Endothelial cell (in vitro differentiated cells): ENCODE measurements at places on chromosomes 6 and 20. TPM values are rescaled to one million over a fixed set of nuclear protein-coding genes. Genes with fewer than 3 reads are reported as not detected.

GRCh38 chr20:49659056-49659455, 54.6 kb downstream of the B4GALT5 start:
- H3K27me3 ChIP-seq = peaks cover 9% of the 10 kb centered on the region
- no peak overlapping the region for H3K27ac ChIP-seq
- H3K36me3 ChIP-seq = peaks cover 28% of the 10 kb centered on the region
- H3K4me1 ChIP-seq = peaks cover 36% of the 10 kb centered on the region
- no peak for DNase-seq
- H3K4me3 ChIP-seq = no peak overlapping the region

DNA sequence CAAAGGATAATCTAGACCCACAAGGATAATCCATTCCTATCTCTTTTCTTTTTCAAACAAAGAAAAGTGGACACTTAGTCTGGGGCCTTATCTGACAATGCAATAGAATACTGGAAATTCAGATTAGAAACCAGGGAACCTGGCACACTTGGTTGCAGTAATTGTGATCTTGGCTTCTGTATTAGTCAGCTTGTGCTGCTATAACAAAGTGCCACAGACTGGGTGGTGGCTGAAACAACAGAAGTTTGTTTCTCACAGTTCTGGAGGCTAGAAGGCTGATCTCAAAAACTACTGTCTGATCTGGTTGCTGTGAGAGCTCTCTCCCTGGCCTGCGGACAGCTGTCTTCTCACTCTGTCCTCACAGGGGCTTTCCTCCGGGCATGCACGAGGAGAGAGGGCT, 49.4 kb downstream of the SNRNP48 start:
- no peaks in the 10 kb centered on the region for H3K27me3 ChIP-seq
- no peak overlapping the region for H3K27ac ChIP-seq
- H3K36me3 ChIP-seq = no peaks in the 10 kb centered on the region
- H3K4me3 ChIP-seq = no peak overlapping the region
- H3K4me1 ChIP-seq = no peaks in the 10 kb centered on the region

Gene ITCH
- 46.8 TPM for total RNA-seq

Gene SYNCRIP
- 96.8 TPM for total RNA-seq

Gene SESN1
- total RNA-seq = 23.6 TPM

Gene C6orf15
- not detected for total RNA-seq

Gene OR12D3
- not detected for total RNA-seq

Gene SLC17A1
- not detected for total RNA-seq
